ENCODE measurements at places on chromosomes 1 and 21. TPM values are rescaled to one million over a fixed set of nuclear protein-coding genes. Genes with fewer than 3 reads are reported as not detected.

The BGLAP gene
- 0.52 TPM for total RNA-seq

The ERRFI1 gene
- 5.8 TPM for total RNA-seq

GRCh38 chr1:67919274-67920072 lies 86.2 kb upstream of the GNG12 start:
- H3K27me3 ChIP-seq, result no peaks in the 10 kb centered on the region
- no peaks in the 10 kb centered on the region for H3K4me1 ChIP-seq
- DNase-seq, result no peak
- no peaks in the 10 kb centered on the region for H3K36me3 ChIP-seq

- DNase-seq, result no peak
- H3K27ac ChIP-seq, result peak overlapping the region; percentile 49
- H3K27me3 ChIP-seq, result no peaks in the 10 kb centered on the region
- H3K4me3 ChIP-seq, result peak overlapping the region; percentile 9
Measured at GRCh38 chr1:225581186-225581585, 71.7 kb downstream of the ENAH start.

- no peak overlapping the region for H3K27ac ChIP-seq
- H3K4me3 ChIP-seq, result no peak overlapping the region
- H3K27me3 ChIP-seq, result no peaks in the 10 kb centered on the region
Measured at GRCh38 chr21:30058928-30059327, 107.7 kb downstream of the CLDN17 start.

GRCh38 chr1:179007233-179007632 lies 18.5 kb upstream of the FAM20B start:
- H3K4me3 ChIP-seq, result no peak overlapping the region
- H3K36me3 ChIP-seq, result no peaks in the 10 kb centered on the region
- H3K4me1 ChIP-seq, result peaks cover 8% of the 10 kb centered on the region
- no peak overlapping the region for H3K27ac ChIP-seq

DNA sequence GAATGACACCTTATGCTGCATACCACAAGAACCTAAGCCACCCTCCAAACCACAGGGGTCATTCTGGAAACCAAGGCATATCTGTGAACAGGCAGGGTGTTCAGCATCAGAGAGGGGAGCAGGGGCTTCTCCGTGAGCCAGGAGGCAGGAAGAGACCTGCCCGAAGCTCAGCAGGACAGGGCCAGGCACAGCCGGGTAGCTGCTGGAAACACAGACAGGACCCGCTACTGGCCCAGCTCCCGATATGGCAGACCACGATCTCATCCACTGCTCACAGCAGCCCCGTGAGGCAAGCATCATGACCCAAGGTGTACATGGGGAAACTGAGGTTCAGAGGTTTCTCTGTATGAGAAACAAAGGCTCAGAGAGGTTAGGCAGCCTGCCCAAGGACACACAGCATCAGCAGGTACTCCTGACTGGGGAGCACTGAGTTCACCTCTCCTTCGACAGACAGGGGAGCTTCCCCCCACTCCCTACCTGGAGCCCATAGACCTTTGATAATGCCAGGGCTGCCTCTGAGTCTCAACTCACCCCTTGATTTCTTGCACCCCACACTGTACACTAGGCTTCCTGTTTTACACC lies 317.7 kb downstream of the MATN1 start:
- H3K27me3 ChIP-seq, result no peaks in the 10 kb centered on the region
- H3K27ac ChIP-seq, result no peak overlapping the region
- H3K4me1 ChIP-seq, result peaks cover 4% of the 10 kb centered on the region
- no peak overlapping the region for H3K4me3 ChIP-seq
- H3K36me3 ChIP-seq, result no peaks in the 10 kb centered on the region
- DNase-seq, result no peak

DNA sequence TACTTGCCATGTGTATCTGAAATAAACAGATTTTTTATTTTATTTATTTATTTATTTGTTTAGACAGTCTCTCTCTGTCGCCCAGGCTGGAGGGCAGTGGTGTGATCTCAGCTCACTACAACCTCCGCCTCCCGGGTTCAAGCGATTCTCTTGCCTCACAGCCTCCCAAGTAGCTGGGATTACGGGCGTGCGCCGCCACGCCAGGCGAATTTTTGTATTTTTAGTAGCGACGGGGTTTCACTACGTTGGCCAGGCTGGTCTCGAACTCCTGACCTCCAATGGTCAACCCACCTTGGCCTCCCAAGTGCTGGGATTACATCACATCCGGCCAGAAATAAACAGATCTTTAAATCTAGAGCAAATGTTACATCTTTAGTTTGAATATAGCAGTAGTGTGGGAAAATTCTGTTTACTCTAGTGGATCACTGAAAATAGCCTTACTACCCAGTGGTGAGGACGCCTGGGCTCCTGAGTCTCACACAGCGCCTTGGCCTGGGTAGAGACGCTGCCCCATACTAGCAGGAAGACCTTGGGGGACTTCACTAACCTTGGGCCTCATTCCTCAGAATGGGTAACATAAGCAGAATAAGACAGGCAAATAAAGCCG lies 709 bp downstream of the GART start:
- peak overlapping the region; percentile 85 for H3K4me3 ChIP-seq
- H3K4me1 ChIP-seq, result peaks cover 39% of the 10 kb centered on the region
- H3K36me3 ChIP-seq, result no peaks in the 10 kb centered on the region
- no peak for DNase-seq
- H3K27me3 ChIP-seq, result no peaks in the 10 kb centered on the region
- H3K27ac ChIP-seq, result peak overlapping the region; percentile 99
